ENCODE measurements at places on chromosomes 2 and 18. TPM values are rescaled to one million over a fixed set of nuclear protein-coding genes. Genes with fewer than 3 reads are reported as not detected.

The MREG gene
- total RNA-seq: 0.37 TPM

The CAVIN2 gene
- 132 TPM for total RNA-seq

- H3K36me3 ChIP-seq: no peaks in the 10 kb centered on the region
- H3K27ac ChIP-seq: no peak overlapping the region
- no peak for DNase-seq
- H3K27me3 ChIP-seq: no peaks in the 10 kb centered on the region
Measured at GRCh38 chr2:81942136-81942680, 1637.7 kb upstream of the LRRTM1 start.

GRCh38 chr2:8146132-8147005 is 535.5 kb upstream of the ID2 start:
- H3K4me3 ChIP-seq: no peak overlapping the region
- peaks cover 16% of the 10 kb centered on the region for H3K4me1 ChIP-seq
- peak; percentile 67 for DNase-seq
- H3K27ac ChIP-seq: no peak overlapping the region
- no peaks in the 10 kb centered on the region for H3K36me3 ChIP-seq
- H3K27me3 ChIP-seq: no peaks in the 10 kb centered on the region

The ME2 gene
- 66.5 TPM for total RNA-seq

GRCh38 chr2:127024769-127025358 is 82.1 kb downstream of the BIN1 start:
- no peak for DNase-seq
- H3K27ac ChIP-seq: no peak overlapping the region
- peaks cover 38% of the 10 kb centered on the region for H3K27me3 ChIP-seq
- H3K4me3 ChIP-seq: peak overlapping the region; percentile 34
- H3K4me1 ChIP-seq: peaks cover 14% of the 10 kb centered on the region

GRCh38 chr18:73653827-73654226 is 493.8 kb downstream of the FBXO15 start:
- no peak for DNase-seq
- H3K4me3 ChIP-seq: no peak overlapping the region
- no peaks in the 10 kb centered on the region for H3K36me3 ChIP-seq

DNA sequence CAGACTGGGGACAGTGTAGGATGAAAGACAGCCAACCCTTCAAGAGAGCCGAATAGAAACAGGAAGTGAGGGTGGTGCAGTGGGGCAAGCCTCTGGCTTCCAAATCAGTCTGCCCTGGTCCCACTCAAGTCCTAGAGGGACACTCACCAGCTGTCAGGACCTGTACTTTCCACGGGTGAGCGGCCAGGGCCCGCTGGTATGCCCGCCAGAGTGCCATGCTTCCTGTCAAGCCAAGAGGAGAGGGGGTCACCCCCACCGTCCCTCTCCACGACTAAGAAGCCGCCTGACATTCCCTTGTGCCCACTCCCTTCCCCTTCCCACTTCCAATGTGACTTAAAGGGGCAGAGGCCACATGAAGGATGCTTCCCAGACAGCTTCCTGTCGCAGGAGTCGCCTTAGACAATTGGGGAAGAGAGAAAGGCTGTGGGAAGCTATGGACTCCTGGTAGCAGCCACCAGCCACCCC is 564 bp downstream of the MPV17 start:
- DNase-seq: peak; percentile 58
- H3K4me1 ChIP-seq: peaks cover 31% of the 10 kb centered on the region
- H3K36me3 ChIP-seq: peaks cover 22% of the 10 kb centered on the region
- peak overlapping the region; percentile 97 for H3K27ac ChIP-seq

DNA sequence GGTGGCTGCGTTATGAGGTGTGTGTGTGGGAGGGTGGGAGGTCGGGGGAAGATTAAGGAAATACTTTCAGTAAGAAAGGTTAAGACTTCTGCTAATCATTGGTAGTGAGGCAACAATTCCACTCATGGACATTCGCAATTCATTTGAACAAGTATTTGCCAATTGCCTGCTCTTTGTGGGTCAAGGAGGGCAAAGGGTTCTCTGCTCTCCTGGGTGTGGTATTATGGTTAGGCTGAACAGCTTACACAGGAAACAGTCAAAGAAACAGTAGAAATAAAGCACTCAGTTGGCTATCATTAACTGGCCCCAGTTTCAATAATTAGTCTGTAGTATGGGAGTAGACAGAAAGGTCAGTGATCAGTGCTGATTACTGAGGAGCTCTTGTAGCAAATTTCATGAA is 357.0 kb upstream of the FANCL start:
- no peaks in the 10 kb centered on the region for H3K4me1 ChIP-seq
- H3K36me3 ChIP-seq: no peaks in the 10 kb centered on the region
- no peak overlapping the region for H3K27ac ChIP-seq
- H3K27me3 ChIP-seq: no peaks in the 10 kb centered on the region
- DNase-seq: no peak

GRCh38 chr2:218125095-218125494 is 733 bp upstream of the CXCR2 start:
- no peaks in the 10 kb centered on the region for H3K36me3 ChIP-seq
- H3K4me1 ChIP-seq: peaks cover 14% of the 10 kb centered on the region
- no peak for DNase-seq

DNA sequence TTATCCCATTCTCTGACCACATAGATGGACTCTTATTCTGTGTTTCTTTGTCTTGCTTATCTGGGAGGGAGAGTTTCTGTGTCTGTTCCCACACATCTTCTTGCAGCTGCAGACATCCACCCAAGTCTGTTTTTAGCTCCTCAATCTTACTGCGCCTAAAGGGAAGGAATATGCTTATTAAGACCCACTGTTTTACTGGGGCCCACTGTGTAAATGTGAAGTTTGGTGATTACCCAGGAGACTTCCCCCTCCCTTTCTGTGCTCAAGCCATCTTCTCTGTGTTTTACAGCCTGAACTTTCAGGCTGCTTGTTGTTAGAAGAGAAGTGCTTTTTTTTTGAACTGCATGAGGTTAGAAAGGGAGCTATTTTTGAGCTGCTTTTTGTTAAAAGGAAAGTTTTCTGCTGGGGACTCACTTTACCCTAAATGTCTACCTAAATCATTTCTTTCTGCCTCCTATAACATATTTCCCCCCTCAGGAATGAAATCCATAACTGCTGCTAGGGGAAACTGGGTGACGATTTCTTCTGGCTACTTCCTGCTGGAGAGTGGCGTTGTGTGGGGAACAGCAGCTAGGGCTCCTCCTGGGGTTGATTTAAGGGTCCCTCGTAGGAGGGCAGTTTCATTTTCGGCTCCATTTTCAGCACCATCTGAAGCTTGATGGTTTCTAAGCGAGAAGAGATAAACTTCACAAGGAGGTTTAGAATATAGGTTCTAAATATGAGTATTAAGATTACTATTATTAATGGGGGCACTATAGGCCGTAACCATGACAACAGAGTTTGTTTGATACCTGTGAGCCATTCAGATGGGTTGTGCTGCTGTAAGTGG is 39.5 kb upstream of the GMCL1 start:
- no peaks in the 10 kb centered on the region for H3K27me3 ChIP-seq
- H3K27ac ChIP-seq: peak overlapping the region; percentile 68
- no peak for DNase-seq
- peak overlapping the region; percentile 6 for H3K4me3 ChIP-seq

The KCNE4 gene
- 2.1 TPM for total RNA-seq

- no peak overlapping the region for H3K4me3 ChIP-seq
- peak; percentile 46 for DNase-seq
- H3K4me1 ChIP-seq: peaks cover 3% of the 10 kb centered on the region
- no peaks in the 10 kb centered on the region for H3K27me3 ChIP-seq
- H3K36me3 ChIP-seq: no peaks in the 10 kb centered on the region
Measured at GRCh38 chr2:40281021-40281940, 170.6 kb downstream of the SLC8A1 start.

DNA sequence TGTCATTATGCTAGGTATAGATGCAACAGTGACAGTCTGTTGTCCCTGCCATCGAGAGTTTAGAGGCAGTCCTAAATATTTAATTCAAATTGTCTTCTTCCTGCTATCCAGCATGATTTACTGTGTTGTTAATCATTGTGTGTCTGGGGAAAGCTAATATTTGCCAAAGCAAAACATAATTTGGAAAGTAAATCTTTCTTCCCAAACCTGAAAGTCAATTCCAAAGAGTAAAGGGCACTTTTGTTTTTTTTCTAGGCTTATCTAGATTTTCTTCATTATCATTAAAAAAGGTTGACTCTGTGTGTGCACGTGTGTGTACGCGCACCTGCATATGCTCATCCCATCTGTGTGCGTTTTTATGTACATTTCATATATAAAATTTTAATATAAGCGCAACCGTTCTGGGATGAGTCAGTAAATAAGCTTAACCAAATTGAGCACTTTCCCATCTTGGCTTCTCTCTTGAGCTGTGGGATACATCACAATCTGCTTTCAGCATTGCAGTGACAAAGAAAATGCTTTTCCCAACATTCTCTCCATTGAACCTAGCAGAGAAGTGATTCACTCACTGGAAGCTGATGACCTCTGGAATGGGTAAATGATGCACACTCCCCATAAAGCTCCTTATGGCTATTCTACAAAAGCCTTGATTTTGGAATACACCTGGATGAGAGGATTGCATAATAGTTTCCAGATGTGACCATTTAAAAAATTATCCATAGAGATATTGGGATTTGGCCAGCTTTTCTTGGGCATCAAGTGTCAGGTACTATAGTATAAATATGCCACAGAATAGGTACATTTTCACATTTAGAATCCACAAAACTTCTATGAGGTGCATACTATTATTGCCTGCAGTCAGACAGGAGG is 488.4 kb downstream of the ADCYAP1 start:
- H3K27me3 ChIP-seq: no peaks in the 10 kb centered on the region
- H3K4me3 ChIP-seq: no peak overlapping the region
- H3K27ac ChIP-seq: no peak overlapping the region
- no peak for DNase-seq

The FASTKD1 gene
- total RNA-seq: 85.9 TPM

The SKOR2 gene
- not detected for total RNA-seq

DNA sequence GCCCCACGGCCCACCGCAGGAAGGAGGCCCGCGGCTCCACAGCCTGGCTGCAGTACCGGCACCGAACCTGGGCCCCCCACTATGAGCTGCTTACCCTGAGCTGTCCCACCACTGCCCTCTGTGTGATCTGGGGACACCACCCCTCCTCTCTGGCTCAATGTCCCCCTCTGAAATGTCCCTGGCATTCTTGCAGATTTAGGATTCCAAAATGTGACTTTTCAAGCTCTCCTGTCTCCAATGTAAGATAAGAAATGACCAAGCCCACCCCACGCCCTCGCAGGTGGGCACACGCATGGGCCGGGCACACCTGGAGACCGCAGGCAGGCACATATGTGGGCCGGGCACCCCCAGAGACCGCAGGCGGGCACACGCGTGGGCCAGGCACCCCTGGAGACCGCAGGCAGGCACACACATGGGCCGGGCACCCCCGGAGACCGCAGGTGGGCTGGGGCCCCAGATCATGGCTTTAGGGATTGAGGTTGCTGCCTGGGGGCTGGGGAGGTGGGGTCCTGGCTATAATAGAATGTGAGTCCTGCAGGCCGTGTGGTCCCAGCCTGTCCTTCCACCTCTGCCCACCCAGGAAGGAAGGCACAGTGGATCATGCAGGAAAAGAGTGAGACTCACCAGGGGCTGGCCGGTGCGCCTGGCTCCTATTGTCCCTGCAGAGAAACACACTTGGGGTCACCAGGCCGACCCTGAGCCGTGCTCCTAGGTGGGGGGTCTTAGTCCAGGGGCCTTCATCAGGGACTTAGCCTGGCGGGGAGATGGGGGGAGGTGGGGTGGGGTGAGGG is 7.2 kb downstream of the PDCD1 start:
- no peaks in the 10 kb centered on the region for H3K36me3 ChIP-seq
- no peak for DNase-seq
- no peaks in the 10 kb centered on the region for H3K27me3 ChIP-seq
- H3K4me3 ChIP-seq: no peak overlapping the region

GRCh38 chr2:73059106-73059505 is 12.4 kb downstream of the SFXN5 start:
- no peak for DNase-seq
- H3K27me3 ChIP-seq: no peaks in the 10 kb centered on the region
- H3K4me1 ChIP-seq: no peaks in the 10 kb centered on the region
- H3K36me3 ChIP-seq: peaks cover 6% of the 10 kb centered on the region

The C2orf72 gene
- 0.07 TPM for total RNA-seq

- peak overlapping the region; percentile 35 for H3K4me3 ChIP-seq
- H3K27me3 ChIP-seq: no peaks in the 10 kb centered on the region
- H3K36me3 ChIP-seq: no peaks in the 10 kb centered on the region
- H3K27ac ChIP-seq: peak overlapping the region; percentile 89
Measured at GRCh38 chr2:84924173-84925106, 19.0 kb downstream of the TMSB10 start.
